Putamen (tissue), 1 donor: ENCODE measurements at places on chromosomes 3 and 15.

DNA sequence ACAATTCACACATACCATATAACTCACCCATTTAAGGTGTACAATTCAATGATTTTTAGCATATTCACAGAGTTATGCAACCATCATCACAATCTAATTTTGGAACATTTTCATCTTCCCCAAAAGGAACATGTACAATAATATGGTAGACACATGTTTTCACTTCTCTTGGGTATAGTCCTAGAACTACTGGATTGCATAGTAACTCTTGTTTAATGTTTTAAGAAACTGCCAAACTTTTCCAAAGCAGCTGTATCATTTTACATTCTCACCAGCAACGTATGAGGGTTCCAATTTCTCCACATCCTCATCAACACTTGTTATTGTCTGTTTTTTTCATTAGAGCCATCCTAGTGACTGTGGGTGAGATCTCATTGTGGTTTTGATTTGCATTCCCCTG is 14.3 kb downstream of the BNC1 start:
- DNase-seq = no peak

DNA sequence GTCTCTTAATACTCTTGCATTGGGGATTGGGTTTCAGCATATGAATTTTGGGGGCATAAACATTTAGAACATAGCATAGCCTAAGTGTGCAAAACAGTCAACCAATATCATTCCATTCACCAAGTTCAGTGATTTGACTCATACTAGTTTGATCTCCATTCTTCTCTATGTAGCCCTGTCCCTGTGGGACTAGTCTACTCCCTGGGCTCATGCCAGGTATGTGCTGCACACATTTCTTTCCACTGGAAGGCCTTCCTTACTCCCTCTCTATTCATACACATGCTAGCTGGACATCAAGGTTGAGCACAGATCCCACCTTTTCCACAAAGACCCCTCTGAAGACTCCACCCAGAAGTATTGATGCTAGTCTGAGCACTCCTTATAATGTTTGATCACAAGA is 5.1 kb downstream of the ZDHHC23 start:
- DNase-seq = no peak

- no peak for DNase-seq
These were observed 69.7 kb upstream of the SPRED1 start for GRCh38 chr15:38182900-38183299.

GRCh38 chr3:138849222-138849940 is 14.7 kb upstream of the PIK3CB start:
- DNase-seq = no peak

DNA sequence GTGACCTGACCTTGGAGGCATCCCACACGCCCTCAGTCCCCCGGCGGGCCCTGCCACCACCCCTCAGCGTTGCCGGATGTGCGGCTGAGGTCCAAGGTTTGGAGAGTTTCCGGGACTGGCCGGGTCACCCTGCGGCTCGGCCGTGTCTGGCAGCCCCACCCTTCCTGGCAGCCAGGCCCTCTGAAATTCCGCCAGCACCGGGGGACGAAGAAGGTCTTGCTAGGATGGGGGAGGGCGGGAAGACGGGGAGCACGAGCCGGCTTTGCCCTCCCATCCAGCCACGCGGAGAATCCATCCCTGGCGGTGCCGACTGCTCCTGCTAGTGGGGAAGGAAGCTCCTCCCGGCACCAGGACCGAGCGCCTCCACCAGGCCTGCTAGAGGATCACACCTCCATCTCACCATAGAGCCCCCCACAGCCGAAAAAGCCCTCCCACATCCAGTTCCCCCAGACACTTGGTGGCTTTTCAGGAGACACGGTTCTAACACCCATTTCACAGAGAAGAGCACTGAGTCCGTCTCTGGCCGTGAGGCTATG is 81.5 kb downstream of the CPN2 start:
- peak; percentile 24 for DNase-seq

- no peak for DNase-seq
These were observed 432.3 kb upstream of the ARRDC4 start for GRCh38 chr15:97528238-97528637.

DNA sequence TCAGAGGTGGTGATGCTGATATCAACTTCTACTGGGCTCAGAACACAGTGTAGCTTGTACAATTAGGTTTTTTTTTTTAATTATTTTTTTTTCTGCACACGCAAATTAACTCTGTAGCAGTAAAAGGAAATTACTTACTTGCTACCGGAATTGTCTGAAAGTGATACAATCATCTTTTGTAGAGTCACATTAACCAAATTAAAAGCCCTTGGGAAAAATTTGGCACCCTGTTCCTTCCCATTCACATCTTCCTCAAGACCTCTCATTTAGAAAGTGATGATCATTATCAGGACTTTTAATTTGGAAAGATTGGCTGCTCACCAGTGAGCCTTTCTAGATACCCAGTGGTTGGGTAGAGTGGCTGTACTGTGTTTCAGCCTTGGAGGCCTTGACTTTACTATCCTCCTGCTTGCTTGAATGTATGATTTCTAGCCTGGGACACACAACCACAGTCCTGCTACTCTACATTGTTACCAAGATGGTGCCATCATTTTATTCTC is 158.3 kb downstream of the ECT2 start:
- no peak for DNase-seq
